ENCODE measurements at places on chromosomes 6 and 20. TPM values are rescaled to one million over a fixed set of nuclear protein-coding genes. Genes with fewer than 3 reads are reported as not detected.

DNA sequence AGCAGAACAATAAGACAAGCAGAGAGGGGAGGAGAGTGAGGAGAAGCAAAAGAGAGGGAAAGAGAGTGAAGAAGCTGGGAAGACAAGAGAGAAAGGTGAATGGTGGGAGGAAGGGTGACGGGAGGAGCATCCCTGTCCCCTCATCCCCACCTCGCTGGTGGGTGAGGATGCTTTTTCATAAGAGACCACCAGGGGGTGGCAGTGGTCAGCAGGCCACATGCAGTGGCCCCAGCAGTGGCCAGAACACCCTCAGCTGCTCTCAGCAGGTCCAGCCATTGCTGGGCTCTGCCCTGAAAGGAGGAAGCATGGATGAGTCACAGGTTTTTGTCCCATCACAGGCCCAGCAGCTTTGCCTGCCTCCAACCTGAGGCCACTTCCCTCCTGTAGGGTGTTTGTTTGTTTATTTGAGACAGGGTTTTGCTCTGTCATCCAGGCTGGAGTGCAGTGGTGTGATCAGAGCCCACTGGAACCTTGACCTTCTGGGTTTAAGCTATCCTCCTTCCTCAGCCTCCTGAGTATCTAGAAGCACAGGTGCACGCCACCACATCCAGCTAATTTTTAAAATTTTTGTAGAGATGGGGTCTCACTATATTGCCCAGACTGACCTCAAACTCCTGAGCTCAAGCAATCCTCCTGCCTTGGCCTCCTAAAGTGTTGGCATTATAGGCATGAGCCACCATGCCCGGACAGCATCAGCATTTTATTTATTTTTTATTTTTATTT, 24.0 kb downstream of the FGD2 start:
- no peaks in the 10 kb centered on the region for H3K27me3 ChIP-seq
- no peak overlapping the region for H3K4me3 ChIP-seq
- no peak overlapping the region for H3K27ac ChIP-seq
- H3K4me1 ChIP-seq: peaks cover 14% of the 10 kb centered on the region
- no peak for DNase-seq

- no peaks in the 10 kb centered on the region for H3K36me3 ChIP-seq
- DNase-seq: no peak
- no peaks in the 10 kb centered on the region for H3K4me1 ChIP-seq
- H3K27me3 ChIP-seq: no peaks in the 10 kb centered on the region
- no peak overlapping the region for H3K27ac ChIP-seq
Observed at GRCh38 chr6:85113934-85114580, 335.8 kb upstream of the NT5E start.

- no peak overlapping the region for H3K27ac ChIP-seq
- no peaks in the 10 kb centered on the region for H3K4me1 ChIP-seq
- H3K27me3 ChIP-seq: no peaks in the 10 kb centered on the region
- H3K4me3 ChIP-seq: no peak overlapping the region
- no peaks in the 10 kb centered on the region for H3K36me3 ChIP-seq
Observed at GRCh38 chr6:20058121-20058905, 154.0 kb downstream of the MBOAT1 start.

DNA sequence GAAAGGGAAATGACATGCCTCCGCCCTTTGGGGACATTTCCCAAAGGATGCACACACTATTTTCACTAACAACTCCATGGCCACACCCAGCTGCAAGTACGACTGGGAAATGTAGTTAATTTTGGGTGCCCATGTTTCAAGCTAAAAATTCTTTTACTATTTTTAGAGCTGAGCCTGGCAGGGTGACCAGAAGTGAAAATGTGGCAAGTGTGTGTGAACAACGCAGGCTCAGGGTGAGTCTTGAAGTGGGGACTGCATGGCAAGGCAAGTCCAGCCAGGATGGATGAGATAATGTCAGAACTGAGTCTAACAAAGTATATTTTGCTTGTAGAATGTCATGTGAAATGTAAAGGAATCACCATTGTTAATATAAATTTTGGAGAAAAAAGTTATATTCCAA, 17.0 kb upstream of the CD109 start:
- no peaks in the 10 kb centered on the region for H3K36me3 ChIP-seq
- no peaks in the 10 kb centered on the region for H3K4me1 ChIP-seq
- no peaks in the 10 kb centered on the region for H3K27me3 ChIP-seq
- no peak overlapping the region for H3K4me3 ChIP-seq
- no peak overlapping the region for H3K27ac ChIP-seq

GRCh38 chr20:547394-547793, 3.8 kb upstream of the CSNK2A1 start:
- H3K27me3 ChIP-seq: no peaks in the 10 kb centered on the region
- H3K36me3 ChIP-seq: no peaks in the 10 kb centered on the region
- no peak for DNase-seq
- peaks cover under 1% of the 10 kb centered on the region for H3K4me1 ChIP-seq
- H3K27ac ChIP-seq: no peak overlapping the region

Gene LY6G6D
- polyA plus RNA-seq: not detected

- no peaks in the 10 kb centered on the region for H3K27me3 ChIP-seq
- DNase-seq: no peak
- H3K4me3 ChIP-seq: no peak overlapping the region
- H3K36me3 ChIP-seq: no peaks in the 10 kb centered on the region
- peaks cover 5% of the 10 kb centered on the region for H3K4me1 ChIP-seq
Observed at GRCh38 chr20:33694639-33695012, 8.4 kb upstream of the E2F1 start.

DNA sequence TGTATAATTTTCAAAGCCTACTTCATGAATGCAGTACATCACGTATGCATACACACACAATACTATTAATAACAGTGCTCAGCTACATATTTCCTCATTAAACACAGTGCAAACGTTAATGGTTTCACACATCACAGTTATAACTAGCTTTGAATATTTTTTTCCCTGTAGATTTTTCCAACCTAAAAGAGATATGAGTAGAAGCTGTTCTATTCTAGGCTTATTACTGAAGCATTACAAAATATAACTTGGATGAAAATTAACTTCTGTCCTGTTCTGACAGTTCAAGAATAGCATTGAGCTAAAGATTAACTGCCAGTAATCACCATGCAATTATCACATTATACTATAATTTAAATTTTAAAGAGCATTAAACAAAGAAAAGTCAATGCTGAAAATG, 6.2 kb downstream of the LMBRD1 start:
- H3K36me3 ChIP-seq: peaks cover 4% of the 10 kb centered on the region
- no peak overlapping the region for H3K4me3 ChIP-seq
- no peaks in the 10 kb centered on the region for H3K27me3 ChIP-seq
- no peak overlapping the region for H3K27ac ChIP-seq

DNA sequence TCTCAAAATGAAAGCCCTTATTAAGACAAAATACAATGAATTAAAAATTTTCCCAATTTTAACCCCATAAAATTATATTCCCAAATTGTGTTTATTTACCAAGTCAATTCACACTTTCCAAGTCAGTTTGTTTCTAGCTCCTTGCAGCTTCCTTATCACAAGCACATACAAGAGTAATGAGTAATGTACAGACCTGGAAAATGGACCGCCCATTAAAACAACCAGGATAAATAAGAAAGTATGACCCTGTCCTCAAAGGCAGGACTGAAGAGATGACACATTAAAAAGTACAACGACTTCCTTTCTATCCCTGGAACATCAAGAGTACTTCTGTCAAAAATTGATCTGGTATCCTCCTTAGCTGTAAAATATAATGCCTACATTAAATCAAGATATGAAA, 47.1 kb upstream of the TMX4 start:
- no peaks in the 10 kb centered on the region for H3K36me3 ChIP-seq
- no peak overlapping the region for H3K4me3 ChIP-seq
- H3K27me3 ChIP-seq: no peaks in the 10 kb centered on the region
- no peak for DNase-seq
- no peaks in the 10 kb centered on the region for H3K4me1 ChIP-seq
- H3K27ac ChIP-seq: no peak overlapping the region

Gene MARCKS
- polyA plus RNA-seq: not detected

DNA sequence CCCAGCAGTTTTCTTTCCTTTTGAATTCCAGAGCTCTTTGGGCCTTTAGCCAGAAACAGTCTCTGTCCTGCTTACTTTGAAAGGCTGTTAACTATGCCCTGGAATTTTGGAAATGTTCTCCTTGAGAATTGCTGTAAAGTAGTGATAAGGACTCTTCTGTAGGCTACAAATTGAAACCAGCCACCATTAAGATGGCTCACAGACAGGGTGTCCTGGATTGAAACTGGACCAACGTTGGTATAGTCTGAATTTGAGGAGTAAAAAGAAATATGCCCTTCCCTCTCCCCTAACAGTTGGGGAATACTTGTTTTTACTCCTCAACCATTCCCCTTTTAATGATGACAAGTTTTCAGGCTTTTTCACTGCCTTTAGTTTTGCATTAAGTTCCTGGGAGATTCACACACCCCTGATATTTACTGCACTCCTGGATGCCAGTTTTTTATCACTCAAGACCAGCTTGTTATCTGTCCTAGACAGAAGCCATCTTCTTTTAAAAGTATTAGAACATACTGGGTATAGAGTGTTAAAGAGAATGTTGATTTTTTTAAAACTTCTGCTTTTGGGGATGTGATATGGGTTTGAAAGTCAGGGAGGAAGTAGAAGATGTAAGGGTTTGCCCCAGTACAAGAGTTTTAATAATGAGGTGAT, 21.9 kb downstream of the TOP1 start:
- H3K27ac ChIP-seq: no peak overlapping the region
- DNase-seq: no peak
- no peaks in the 10 kb centered on the region for H3K36me3 ChIP-seq
- no peaks in the 10 kb centered on the region for H3K27me3 ChIP-seq
- H3K4me3 ChIP-seq: no peak overlapping the region
- H3K4me1 ChIP-seq: peaks cover 43% of the 10 kb centered on the region

Gene PRDM1
- polyA plus RNA-seq: 2.9 TPM

- DNase-seq: peak; percentile 37
- H3K27ac ChIP-seq: no peak overlapping the region
- H3K4me3 ChIP-seq: no peak overlapping the region
- H3K4me1 ChIP-seq: peaks cover 31% of the 10 kb centered on the region
- H3K36me3 ChIP-seq: no peaks in the 10 kb centered on the region
Observed at GRCh38 chr20:38726804-38727606, 2.7 kb downstream of the SLC32A1 start.

Gene PLEKHG1
- 0.57 TPM for polyA plus RNA-seq

DNA sequence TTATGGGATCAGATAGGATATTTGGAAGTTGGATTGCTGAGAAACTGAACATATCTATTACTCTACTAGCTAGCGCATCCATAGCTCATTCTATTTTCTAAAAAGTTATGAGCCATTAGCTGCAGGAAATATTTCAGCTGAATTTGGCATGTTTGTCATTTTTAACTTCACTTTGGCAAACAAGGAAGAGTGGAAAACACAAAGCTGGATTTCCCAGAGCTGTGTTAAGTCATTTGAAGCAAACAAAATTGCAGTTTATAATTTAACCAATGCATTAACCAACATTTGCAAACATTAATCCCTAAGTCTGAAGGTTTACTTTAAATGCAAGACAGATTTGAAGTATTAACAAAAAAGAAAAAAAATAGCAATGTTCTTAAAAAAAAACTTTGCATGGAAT, 1.2 kb downstream of the ALDH8A1 start:
- DNase-seq: no peak
- no peak overlapping the region for H3K4me3 ChIP-seq
- no peak overlapping the region for H3K27ac ChIP-seq
- H3K4me1 ChIP-seq: no peaks in the 10 kb centered on the region

DNA sequence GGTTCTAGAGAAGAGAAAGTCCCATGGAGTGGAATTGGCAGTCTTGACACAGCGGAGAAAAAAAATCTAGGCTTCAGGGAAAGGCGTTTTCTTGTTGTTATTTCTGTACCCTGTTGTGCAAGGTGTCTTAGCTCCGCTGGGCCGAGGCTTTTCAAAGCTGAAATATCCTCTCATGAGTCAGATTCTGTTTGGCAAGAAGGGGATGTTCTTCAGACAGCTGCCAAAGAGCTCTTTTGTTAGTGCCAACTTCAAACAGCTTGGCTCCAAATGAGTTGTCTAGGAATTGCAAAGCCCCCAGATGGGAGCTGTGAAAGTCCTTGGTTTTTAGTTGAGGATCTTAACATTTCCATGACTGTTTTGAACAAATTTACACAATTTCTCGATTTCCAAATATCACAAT, 45.6 kb downstream of the LRRN4 start:
- no peak overlapping the region for H3K4me3 ChIP-seq
- H3K27ac ChIP-seq: no peak overlapping the region
- no peak for DNase-seq

GRCh38 chr20:17895641-17896171, 72.9 kb downstream of the SNX5 start:
- H3K27me3 ChIP-seq: no peaks in the 10 kb centered on the region
- H3K27ac ChIP-seq: no peak overlapping the region
- H3K4me3 ChIP-seq: no peak overlapping the region
- no peak for DNase-seq
- no peaks in the 10 kb centered on the region for H3K4me1 ChIP-seq

DNA sequence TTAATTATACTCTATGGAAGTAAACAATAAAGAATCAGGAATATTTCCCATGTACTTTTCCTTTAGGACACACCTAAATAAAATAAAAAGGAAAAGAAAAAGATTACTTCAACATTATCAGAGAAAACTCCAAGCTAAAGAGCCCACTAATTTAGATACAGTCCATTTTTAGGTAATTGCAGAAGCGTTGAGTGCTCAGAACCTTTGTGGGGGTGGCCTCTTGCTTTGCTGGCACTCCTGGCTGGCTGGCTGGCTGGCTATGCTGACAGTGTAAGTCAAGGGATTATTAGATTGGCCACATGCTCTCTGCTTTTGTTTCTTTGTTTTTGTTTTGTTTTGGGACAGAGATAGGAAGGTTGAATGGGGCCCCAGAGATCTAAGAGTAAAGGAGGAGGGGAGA, at the start of gene GJE1:
GJE1 (plus strand) TSS at position 301 of the 400 bp plus-strand sequence. CDS start 234 bp downstream, outside the sequence.
- DNase-seq: no peak
- no peaks in the 10 kb centered on the region for H3K4me1 ChIP-seq
- no peak within 1 kb of the TSS for H3K4me3 ChIP-seq
- H3K27ac ChIP-seq: no peak within 1 kb of the TSS

GRCh38 chr6:142326540-142326939, 24.7 kb downstream of the ADGRG6 start:
- H3K27ac ChIP-seq: no peak overlapping the region
- no peak overlapping the region for H3K4me3 ChIP-seq
- H3K4me1 ChIP-seq: peaks cover 9% of the 10 kb centered on the region
- H3K36me3 ChIP-seq: no peaks in the 10 kb centered on the region
- no peaks in the 10 kb centered on the region for H3K27me3 ChIP-seq
- DNase-seq: no peak

DNA sequence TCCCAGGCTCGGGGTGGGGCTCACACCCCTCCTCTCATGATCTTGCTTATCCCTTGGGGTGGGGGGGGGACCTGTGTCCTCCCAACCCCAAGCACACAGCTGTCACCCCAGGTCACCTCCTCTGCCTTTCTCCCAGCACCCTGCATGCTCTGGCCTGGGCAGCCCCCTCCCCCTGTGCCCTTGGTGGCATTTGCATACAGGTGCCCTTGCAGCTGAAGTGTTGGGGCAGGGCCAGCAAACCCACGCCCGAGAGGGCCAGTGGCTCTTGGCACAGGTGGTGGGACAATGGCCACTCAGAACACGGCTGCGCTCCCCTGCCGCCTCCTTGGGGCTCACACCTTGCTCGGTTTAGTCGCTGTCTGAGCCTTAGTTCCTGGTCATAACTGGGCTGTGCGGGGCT, 11.3 kb upstream of the MYT1 start:
- H3K27me3 ChIP-seq: no peaks in the 10 kb centered on the region
- H3K36me3 ChIP-seq: no peaks in the 10 kb centered on the region
- DNase-seq: no peak
- H3K4me1 ChIP-seq: no peaks in the 10 kb centered on the region

Gene RUNX2
- polyA plus RNA-seq: 2.3 TPM
